Thoracic aorta endothelial cell (primary cell): ENCODE measurements at places on chromosomes 12 and 14. TPM values are rescaled to one million over a fixed set of nuclear protein-coding genes. Genes with fewer than 3 reads are reported as not detected.

Gene THTPA
- total RNA-seq = 14.1 and 18.9 TPM in 2 replicates

Gene PRB2
- not detected in 2 replicates for total RNA-seq

Gene RNASE7
- total RNA-seq = not detected in 2 replicates

Gene SMIM41
- total RNA-seq = 0.13 TPM in 1 of 2 replicates, not detected in the other

Gene PLEK2
- 10.1 and 11.1 TPM in 2 replicates for total RNA-seq

Gene RAD9B
- 0.36 and 1.2 TPM in 2 replicates for total RNA-seq

Gene TUNAR
- not detected in 2 replicates for total RNA-seq

Gene MAP3K9
- total RNA-seq = under 0.01 and 0.07 TPM in 2 replicates

Gene OR4M1
- total RNA-seq = not detected in 2 replicates

Gene STAT6
- 70.3 and 79.0 TPM in 2 replicates for total RNA-seq

Gene RD3L
- not detected in 2 replicates for total RNA-seq

Gene B3GNT4
- total RNA-seq = not detected in 2 replicates

Gene TMEM132D
- not detected in 2 replicates for total RNA-seq

Gene KRT73
- not detected in 2 replicates for total RNA-seq

Gene FBRSL1
- total RNA-seq = 20.9 and 26.3 TPM in 2 replicates

Gene ACVRL1
- total RNA-seq = 291 and 422 TPM in 2 replicates

Gene HOXC12
- total RNA-seq = not detected in 2 replicates

Gene LBHD2
- total RNA-seq = not detected in 2 replicates

Gene METAP2
- 121 TPM in 2 replicates for total RNA-seq

Gene ADCY4
- total RNA-seq = 30.9 and 34.2 TPM in 2 replicates

Gene KCNH5
- total RNA-seq = not detected in 2 replicates

Gene PTGER2
- not detected in 2 replicates for total RNA-seq

Gene MYF6
- 0.13 TPM in 1 of 2 replicates, not detected in the other for total RNA-seq

Gene CMAS
- total RNA-seq = 35.3 and 42.3 TPM in 2 replicates

Gene TMEM179
- not detected in 2 replicates for total RNA-seq

Gene TAS2R9
- 0.13 TPM in 1 of 2 replicates, not detected in the other for total RNA-seq

Gene ANGEL1
- total RNA-seq = 15.4 and 15.5 TPM in 2 replicates
